Esophagus squamous epithelium (tissue), 5 donors: ENCODE measurements at places on chromosomes 16 and 17. TPM values are rescaled to one million over a fixed set of nuclear protein-coding genes. Genes with fewer than 3 reads are reported as not detected.

Gene TEKT3
- total RNA-seq: 0.83 TPM

Gene SPHK1
- total RNA-seq: 19.3 TPM

Gene NOD2
- 10.5 TPM for total RNA-seq

Gene CCL16
- 0.95 TPM for total RNA-seq

Gene ATF7IP2
- 12.2 TPM for total RNA-seq

Gene PNMT
- 0.26 TPM for total RNA-seq

Gene KRTAP17-1
- total RNA-seq: not detected

GRCh38 chr17:6903326-6903900 lies 71.9 kb upstream of the TEKT1 start:
- no peak for DNase-seq

- DNase-seq: no peak
These were observed 1.7 kb downstream of the AOC2 start for GRCh38 chr17:42845918-42846593.

DNA sequence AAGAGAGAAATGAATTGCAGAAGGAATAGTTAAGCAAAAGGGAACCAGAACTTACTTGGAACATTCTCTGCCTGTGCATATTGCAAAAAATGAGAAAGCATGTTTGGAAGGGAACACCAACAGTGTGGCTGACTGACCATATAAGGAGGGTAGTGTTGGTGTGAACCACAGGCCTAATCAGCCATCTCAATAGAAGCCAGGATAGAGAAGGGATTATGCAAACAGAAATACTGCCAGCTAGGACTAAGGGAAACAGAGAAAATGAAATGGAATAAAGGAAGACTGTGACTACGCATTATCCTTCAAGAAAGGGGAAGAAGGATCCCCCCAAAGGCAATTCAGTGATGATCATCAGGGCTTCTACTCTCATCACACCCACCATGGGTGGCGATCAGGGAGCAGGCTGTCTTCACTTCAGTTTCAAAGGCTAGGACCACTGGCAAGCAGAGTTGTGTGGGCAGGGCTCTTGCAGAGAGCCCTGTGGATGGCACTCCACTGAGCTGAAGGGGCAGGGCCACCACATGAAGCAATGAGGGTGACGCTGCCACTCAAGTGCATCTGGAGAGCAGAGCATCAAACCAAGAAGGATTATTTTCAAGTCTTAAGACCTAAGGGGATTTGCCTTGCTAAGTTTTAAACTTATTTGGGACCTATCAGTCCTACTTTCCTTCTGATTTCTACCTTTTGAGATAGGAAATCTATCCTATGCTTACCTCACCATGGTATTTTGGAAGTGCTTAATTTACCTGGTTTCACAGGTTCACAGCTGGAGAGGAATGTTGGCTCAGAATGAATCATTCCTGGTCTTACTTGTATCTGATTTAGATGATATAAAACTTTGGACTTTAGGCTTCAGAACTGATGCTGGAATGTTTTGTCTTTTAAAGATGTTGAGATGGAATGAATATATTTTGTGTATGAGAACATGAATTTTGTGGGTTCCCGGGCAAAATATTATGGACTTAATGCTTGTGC lies 140.5 kb downstream of the SSH2 start:
- no peak for DNase-seq

- DNase-seq: no peak
These were observed 13.4 kb downstream of the GINS2 start for GRCh38 chr16:85675251-85675874.

GRCh38 chr17:76174037-76174436 lies 33.0 kb upstream of the FOXJ1 start:
- DNase-seq: no peak

DNA sequence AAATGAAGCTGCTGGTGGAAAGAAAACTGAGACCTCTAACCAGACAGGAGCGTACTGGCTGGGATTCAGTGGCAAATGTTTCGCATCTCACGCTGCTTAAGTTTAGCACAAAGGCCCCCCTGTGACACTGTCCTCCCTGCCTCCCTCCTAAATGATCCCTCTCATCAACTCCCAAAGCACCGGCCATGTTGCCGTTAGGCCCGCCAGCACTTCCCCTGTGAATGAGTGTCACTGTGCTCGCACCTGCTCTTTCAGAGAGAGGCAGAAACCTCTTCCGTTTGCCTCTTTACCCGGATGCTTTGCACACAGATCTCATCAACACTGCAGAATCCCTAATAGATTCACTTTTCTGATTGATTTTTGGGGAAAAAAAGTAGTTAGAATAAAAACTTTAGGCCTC lies 26.5 kb downstream of the MBTPS1 start:
- no peak for DNase-seq

DNA sequence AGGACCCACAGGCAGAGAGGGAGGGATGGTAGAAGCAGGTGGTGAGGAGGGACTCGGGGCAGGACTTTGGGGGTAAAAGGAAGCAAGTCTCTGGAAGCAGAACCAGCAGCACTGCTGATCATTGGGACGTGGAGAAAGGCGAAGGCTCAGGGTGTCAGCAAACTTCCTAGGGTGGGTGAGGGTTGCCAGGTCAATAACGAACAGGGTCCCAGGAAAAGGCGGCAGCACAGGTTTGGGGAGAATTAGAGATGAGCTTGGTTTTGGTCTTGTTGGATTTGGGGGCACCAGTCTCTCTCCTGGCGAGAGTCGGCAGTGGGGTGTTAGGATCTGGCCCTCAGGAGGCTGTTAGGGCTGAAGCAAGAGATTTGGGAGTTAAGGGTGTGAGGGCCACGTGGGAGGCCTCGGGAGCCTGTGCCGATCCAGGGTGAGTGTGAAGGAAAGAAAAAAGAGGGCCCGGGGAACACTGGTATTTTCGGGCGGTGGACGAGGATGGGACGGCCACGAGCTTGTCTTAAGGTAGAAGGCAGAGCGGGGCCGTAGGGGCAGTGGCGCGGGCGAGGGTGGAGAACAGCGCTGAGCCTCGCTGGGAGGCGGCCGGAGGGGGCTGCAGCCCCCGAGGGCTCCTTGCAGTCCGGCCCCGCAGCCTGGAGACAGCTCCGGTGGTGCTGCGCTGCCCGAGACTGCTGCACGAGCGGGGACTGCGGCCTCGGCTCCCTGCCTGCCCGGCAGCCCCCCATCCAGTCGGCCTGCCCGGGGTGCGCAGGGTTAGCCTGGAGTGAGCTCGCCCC lies 765 bp upstream of the ADORA2B start:
- DNase-seq: no peak

DNA sequence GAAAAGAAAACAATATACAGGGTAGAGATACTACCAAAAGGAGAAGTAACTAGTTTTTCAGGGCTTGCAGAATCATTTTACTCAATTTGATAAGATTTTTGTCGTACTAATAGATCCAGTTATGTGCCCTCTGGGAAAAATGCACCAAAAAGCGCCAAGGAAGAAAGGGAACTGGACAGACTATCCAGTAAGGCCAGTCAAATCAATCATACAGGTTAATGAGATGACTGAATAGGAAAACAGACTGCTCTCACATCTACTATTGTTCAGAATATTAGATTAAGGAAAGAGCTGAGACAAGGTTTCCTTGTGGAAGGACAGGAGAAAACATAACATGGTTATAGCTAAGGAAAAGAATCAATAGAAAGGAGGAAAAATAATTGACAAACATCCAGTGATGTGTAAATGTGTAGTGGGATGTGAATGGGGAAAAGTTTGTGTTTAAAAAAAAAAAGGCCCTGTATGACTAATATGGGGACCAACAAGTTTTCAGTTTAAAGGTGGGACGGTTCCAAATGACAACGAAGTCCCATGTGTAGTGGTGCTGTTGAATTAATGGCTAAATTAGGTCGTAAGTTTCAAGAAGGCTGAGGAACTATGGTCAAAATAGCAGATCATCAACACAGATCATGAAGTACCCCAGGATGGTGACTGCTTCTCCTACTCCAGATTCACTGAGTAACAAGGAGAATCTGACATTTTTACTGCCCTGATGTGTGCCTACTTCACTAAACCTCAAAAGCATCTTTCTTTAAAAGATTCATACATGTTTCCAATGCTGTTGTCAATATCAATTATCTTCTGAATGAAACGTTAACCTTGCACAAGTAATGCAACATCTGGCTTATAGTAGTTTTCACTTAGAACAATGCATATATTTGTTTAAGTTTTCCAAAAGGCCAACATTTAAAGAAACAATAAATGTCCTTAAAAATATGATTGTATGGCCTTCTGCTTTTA lies 40.7 kb downstream of the BRIP1 start:
- DNase-seq: no peak

DNA sequence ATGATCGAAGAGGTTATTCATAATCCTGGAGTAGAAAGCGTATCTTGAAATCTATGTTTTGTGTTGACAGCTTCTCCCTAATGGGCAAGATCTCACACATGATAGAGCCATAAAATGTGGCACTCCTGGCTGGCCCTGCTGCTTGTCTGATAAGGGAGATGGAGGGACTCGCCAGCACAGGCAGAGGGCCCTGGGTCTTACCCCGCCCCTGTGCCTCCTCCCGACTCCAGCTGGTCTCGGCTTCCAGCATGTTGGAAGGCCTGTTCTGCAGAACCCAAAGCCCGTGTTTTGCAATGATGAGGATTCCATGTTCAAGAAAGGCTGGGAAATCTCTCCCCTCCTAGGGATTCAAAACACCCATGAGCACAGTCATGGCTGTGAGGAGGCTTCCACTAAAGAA lies 106.7 kb upstream of the SDK2 start:
- no peak for DNase-seq

GRCh38 chr16:66774981-66775380 lies 23.6 kb upstream of the DYNC1LI2 start:
- DNase-seq: no peak

- DNase-seq: no peak
These were observed 2.9 kb downstream of the KPNB1 start for GRCh38 chr17:47652570-47652969.

DNA sequence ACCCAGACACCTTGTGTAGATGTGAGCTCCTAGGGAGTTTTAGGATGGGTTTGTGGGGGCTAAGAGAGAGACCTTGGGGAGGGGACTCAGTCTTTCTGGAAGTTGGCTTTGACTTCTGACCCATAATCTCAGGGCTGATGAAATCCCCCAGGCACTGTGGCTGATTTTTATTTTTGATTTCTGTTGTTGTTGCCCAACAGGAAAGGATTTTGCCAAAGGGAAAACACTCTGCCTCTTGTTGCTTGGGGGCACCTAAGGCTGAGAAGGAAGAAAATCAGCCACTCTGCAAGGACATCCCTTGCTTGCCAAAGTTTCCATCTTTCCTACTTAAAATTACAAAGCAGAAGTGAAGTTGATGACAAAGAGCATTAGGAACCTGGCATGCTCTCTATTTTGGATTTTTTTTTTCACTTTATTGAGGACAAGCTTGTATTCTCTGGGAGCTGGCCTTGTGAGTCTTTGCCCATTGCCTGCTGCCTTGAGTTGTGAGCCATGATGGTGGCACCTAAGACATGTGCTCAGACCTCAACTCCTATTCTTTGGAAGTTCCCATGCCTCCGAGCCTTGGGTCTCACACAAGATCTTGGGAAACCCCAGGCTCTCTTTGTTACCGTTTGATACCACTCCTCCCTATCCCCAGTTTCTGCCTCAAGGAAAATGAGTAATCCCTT lies 3.2 kb upstream of the C1QTNF1 start:
- DNase-seq: no peak

DNA sequence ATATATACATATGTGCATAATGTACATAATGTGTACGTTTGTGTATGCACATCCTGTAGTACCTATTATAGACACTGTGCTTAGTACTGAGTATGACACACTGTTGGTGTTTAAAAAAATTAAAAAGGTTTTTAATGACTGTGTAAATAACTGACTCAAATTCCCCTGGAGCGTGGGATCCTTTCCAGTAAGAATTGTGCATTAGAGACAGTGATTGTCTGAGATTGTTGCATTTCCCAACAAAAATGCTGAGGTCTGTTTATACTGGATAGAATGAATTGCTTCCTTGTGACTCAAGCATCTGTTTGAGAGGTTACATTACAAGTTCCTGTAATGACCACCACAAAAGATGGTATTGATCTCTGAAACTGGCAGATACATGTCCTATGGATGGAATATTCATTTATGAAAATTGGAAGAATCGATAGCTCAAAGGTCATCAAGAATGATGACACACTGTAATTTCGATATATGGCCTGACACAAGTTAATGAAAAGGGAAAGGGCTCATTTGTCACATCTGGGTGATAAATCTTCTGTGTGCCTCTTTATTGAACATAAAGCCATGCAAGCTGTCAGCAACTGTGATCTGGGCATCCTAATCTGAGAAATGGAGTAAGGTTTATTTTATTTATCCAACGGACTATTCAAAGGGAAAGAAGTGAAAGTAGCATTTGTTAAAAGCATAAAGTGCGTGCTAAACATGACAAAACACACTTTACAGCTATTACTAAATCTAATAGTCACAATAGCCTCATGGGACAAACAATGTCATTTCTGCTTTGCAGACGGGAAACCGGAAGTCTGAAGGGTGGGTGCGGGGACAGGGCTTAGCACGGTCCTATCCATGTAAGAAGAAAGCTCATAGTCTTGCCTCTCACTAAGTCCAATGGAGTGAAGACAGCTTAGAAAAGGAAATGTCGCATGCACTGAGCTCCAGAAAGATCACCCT lies 228.8 kb downstream of the CDH11 start:
- no peak for DNase-seq

GRCh38 chr17:69864462-69864861 lies 210.6 kb upstream of the KCNJ16 start:
- DNase-seq: no peak
